Activated CD4-positive, alpha-beta T cell treated with anti-CD3 and anti-CD28 coated beads, Interleukin-2, amount 50 U/mL, for 24 hours (primary cell): ENCODE measurements at places on chromosomes 4 and X.

DNA sequence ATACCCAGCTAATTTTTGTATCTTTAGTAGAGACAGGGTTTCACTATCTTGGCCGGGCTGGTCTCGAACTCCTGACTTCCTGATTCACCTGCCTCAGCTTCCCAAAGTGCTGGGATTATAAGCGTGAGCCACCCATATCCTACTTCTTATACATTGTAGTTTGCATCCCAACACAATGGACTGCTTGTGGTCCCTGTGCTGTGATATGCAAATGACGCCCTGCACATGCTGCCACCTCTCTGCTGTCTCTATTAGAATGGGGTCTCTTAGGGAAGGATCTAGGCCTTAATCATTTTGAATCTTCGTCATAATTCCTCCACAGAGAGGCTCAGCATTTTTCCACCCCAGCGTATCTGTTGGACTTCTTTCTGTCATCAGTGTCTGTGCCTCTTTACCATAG, 595.9 kb downstream of the ADGRL3 start:
- DNase-seq = no peak

GRCh38 chr4:2356123-2357069, 62.0 kb downstream of the ZFYVE28 start:
- DNase-seq = no peak

GRCh38 chrX:139642241-139642927, 65.6 kb downstream of the MCF2 start:
- DNase-seq = no peak

DNA sequence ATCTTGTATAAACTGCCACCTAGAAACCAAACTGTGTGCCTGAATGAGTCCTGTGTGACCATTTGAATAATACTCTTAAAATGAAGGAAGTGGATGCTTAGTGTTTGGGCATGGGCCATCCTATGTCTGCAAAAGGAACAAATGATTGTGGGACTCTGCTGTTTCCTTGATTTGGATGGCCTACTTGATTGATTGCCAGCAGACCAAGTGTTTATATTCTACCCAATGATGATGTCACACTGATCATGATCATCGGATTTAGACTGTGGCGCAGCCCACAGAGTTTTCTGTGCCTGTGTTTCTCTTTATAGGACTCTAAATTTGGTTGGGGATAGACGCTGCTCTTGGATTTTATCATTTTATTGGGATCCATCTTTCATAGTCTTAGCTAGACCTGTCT, 4.4 kb downstream of the SEPTIN11 start:
- DNase-seq = no peak

- no peak for DNase-seq
Observed at GRCh38 chr4:52157641-52158316, 106.7 kb downstream of the SPATA18 start.
